NCI-H2171 treated with DMSO at 0.1 percent for 48 hours (cell line): ENCODE measurements at places on chromosomes 7 and 10.

GRCh38 chr7:32218741-32219288 lies 148.6 kb upstream of the PDE1C start:
- peak; percentile 96 for DNase-seq

DNA sequence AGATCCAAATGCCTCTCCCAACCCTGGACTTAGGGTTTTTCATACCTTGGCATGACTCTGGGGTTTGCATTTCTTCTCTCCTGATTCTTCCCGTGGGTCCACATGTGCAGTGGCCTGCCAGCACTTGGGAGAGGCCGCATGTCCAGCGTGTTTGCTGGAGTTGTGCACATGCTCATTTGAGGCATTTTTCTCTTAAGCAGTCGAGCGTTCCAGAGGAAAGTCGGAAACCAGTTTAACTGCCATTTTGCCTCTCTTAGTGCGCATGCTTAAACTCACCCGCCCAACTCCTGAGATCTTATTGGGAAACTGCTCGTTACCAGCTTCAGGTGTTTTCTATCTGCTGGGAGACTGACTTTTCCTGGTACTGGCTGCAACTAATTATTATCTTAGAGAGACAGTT lies 888.4 kb upstream of the PHF14 start:
- DNase-seq: no peak

- DNase-seq: peak; percentile 80
Measured at GRCh38 chr10:79286318-79286951, 60.8 kb upstream of the PPIF start.

DNA sequence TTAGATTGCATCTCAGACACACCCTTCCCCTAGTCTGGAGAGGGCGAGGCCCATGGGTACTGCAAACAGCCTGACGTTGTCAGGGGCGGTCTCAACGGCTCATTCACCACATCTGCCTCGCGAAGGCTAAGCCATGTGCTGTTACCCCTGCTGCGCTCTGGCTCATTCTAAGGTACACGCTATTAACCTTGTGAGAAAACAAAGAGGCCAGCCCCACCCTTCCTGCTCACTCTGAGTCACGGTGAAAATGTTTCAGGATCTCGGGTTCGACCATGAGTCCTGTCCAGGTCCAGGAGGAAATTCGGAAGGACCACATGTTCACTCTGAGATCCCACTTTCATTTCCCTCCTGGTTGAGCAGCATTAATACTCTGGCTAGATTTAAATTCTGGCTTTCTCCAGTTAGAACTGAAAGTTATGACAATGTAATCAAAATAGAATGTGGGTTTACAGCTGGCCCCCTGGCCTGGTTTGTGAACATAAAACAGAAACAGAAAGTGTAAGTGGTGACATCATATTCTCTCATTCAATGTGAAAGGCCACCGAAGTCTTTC lies 55.2 kb downstream of the EGFR start:
- DNase-seq: no peak

- DNase-seq: no peak
Measured at GRCh38 chr10:47253651-47254375, 46.2 kb upstream of the GDF10 start.

DNA sequence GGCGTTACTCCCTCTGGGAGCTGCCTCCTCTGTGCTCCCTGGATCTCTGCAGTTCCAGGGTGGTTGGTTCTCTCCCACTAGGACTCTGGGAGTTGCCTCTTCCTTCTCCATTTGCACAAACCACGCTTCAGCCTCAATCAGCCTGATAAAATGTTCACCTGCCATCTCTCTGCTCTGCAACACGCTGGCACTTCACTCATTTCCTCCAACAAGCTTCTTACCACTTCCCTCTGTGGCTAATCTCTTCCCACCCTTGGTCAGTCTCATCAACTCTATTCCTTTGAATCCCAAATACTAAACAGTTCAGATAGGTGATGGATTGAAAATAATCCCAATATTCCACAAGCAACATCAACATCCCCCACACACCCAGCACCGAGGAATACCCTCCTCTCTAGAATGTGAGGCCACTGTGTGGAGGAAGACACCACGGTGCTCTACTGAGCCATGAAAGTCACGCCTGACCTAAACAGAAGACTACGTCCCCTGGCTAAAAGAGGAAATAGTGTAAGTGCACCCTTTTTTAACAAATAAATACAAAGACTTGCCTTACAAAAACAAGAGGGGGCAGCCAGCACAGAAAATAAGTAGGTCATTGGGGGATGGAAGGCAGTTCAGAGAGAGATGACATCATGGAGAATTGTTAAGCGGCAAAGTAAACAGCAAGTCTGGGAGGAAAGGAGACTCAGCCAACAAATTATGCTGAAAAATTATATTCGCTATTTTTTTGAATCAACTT lies 1.9 kb upstream of the FAM170B start:
- DNase-seq: no peak

DNA sequence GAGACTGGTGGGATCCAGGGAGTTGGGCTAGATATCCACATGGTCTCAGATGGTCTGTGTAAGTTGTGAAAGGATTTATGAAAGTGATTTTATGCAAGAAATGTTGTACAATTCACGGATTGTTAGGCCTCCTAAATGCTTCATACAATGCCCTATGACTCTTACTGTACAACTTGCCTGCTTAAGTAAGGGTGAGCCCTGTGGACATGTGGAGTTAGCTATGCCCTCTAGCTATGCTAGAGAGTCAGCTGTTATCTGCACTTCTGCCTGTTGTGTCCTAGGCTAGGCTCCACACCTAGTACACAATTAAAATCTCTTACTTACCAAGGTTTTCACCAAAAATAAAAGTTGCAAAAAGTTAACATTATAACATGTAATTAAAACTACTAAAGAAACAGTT lies 1.7 kb upstream of the CFAP43 start:
- DNase-seq: no peak

GRCh38 chr7:28958235-28958979 lies at the start of gene TRIL:
TRIL (minus strand) TSS chr7:28958330; CDS start chr7:28958046, 284 bp downstream.
- no peak for DNase-seq

- no peak for DNase-seq
Measured at GRCh38 chr7:75591467-75592255, 99.5 kb downstream of the SPDYE5 start.

DNA sequence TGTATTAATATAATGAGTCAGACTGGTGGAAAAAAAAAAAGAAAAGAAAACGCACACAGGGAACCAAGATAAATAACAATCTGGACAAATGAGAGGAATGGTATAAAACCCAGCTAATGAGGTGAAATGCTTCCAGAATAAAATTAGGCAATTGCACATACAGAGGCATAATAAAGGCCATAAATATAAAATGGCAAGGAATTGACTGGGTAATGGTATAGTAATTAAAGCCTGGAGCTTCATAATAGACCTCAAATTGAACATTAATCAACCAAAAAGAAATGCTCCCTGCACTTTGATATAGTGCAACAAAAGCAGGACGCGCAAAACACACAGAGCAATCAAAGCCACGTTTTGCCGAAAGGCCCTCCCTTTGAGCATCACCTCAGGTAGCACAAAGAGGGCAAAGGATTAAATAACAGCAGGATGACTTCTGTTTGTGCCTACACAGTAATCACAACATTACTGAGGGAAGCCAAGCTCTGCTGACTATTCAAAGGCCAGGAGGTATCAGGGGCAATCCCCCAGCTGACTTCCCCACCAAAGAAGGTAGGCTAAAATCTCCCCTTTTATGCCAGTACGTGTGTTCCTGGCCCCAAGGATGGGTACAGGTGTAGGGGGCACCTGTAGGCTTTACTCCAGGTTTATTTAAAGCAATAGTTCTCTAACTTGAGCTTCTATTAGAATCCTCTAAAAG lies 343.7 kb downstream of the ELMO1 start:
- DNase-seq: no peak

GRCh38 chr10:97060441-97061084 lies 125.2 kb downstream of the SLIT1 start:
- DNase-seq: no peak

- peak; percentile 55 for DNase-seq
Measured at GRCh38 chr7:963236-964078, 9.0 kb upstream of the ADAP1 start.

- DNase-seq: no peak
Measured at GRCh38 chr7:66256281-66256680, 51.1 kb downstream of the TPST1 start.

DNA sequence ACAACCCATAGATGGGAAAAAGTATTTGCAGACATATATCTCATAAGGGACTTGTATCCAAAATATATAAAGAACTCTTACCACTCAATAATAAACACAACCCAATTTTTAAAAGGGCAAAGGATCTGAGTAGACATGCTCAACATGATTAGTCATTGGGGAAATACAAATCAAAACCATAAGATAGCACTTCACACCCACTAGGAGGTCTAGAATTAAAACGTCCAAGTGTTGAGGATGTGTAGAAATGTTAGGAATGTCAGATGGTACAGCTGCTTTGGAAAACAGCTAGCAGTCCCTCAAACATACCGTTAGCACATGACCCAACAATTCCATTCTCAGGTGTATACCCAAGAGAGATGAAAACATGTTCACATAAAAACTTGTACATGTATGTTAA lies 8.3 kb downstream of the PSTK start:
- DNase-seq: no peak
